ENCODE measurements at places on chromosomes 12 and 14. TPM values are rescaled to one million over a fixed set of nuclear protein-coding genes. Genes with fewer than 3 reads are reported as not detected.
A peak's percentile ranks its signal among the peaks of the same experiment; 100 is the strongest.

DNA sequence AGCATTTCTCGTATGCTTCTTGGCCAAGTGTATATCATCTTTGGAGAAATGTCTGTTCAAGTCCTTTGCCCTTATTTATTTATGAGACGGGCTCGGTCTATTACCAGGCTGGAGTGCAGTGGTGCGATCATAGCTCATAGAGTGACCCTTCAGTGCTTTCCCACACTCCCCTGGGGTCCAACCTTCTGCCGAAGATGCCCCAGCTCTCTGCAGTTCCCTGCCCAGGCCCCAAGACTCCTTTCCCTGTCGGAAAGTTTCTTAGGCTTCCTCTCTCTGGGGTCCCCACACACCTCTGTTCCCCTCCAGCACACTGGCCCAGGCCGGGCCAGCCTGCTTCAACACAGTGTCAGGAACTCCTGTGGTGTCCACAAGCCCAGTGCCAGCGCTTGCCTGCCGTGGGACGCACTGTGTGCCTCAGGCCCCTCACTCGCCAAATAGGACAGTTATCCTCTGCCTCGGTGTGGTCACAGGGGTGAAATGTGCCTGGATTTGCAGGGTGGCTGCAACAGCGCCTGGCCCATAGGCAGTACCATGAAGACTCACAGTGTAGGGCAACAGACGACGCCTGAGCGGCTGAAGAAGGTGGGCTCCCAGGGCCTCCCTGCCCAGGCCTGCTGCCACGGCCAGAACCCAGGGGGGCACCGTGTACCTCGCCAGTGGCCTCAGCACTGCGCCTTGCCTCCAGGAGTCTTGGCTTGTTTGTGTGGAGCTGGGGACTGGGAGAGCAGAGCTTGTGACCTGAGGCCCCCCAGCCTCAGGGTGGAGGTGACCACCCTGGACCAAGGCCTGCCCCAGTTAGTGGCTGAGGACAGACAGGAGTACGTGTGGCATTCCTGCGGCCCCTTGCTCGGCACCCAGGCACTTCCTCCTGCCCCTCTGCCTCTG is 4.9 kb upstream of the ASPG start:
- H3K36me3 ChIP-seq, result no peaks in the 10 kb centered on the region
- H3K27ac ChIP-seq, result no peak overlapping the region
- DNase-seq, result peak; percentile 56
- H3K4me3 ChIP-seq, result no peak overlapping the region
- H3K4me1 ChIP-seq, result peaks cover 14% of the 10 kb centered on the region
- H3K27me3 ChIP-seq, result no peaks in the 10 kb centered on the region

GRCh38 chr12:104012331-104012730 is 37.7 kb downstream of the GLT8D2 start:
- no peaks in the 10 kb centered on the region for H3K36me3 ChIP-seq
- no peaks in the 10 kb centered on the region for H3K27me3 ChIP-seq
- DNase-seq, result no peak
- H3K27ac ChIP-seq, result no peak overlapping the region
- no peak overlapping the region for H3K4me3 ChIP-seq

DNA sequence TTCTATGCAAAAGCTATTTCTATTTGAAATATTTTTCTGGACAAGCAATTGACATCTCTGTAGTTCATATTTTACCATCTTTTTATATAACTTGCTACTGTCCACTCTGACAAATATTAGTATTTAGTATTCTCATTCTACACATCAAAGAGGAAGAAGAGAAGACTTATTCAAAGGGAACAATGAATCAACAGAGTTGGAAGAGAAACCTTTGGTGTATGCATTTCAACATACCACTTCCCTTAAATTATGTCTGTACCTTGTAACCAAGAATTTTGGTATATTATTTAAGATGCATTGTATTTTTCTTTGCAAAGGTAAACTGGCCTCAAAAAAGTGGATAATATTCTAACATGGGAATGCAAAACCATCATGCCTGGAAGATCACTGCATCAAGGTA is 72.1 kb upstream of the DUSP6 start:
- H3K4me3 ChIP-seq, result no peak overlapping the region
- no peak for DNase-seq
- no peaks in the 10 kb centered on the region for H3K36me3 ChIP-seq
- no peaks in the 10 kb centered on the region for H3K27me3 ChIP-seq
- no peak overlapping the region for H3K27ac ChIP-seq

The OASL gene
- 7.8 TPM for total RNA-seq

The KCNK10 gene
- total RNA-seq, result not detected

DNA sequence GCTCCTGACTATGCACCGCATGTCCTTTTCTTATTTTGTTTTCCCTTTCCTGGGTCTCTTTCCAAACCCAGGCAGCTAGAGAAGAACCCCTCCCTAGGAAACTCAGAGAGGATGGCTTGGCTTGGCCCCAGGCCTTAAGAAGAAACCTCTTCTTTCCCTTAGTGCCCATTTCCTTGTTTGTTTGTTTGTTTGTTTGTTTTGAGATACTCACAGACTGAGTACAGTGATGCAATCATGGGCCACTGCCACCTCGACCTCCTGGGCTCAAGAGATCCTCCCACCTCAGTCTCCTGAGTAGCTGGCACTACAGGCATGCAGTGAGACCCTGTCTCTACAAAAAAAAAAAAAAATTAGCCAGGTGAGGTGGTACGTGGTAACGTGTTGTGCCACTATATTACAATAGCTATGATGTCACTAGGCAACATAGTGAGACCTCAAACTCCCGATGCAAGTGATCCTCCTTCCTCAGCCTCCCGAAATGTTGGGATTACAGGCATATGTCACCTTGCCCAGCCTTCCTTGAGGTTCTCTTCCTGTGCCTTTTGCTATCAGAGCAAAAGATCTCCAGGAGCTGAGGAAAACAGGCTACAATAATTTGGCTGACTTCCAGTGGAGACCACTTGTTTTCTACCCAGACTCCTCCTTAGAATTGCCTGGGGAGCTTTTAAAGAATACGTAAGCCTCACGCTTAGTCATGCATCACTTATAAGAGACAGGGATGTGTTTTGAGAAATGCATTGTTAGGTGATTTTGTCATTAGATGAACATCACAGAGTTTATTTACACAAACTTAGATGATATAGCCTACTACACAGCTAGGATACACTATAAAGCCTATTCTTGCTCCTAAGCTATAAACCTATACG is 34.5 kb upstream of the LGALS3 start:
- H3K27ac ChIP-seq, result no peak overlapping the region
- H3K4me3 ChIP-seq, result no peak overlapping the region

DNA sequence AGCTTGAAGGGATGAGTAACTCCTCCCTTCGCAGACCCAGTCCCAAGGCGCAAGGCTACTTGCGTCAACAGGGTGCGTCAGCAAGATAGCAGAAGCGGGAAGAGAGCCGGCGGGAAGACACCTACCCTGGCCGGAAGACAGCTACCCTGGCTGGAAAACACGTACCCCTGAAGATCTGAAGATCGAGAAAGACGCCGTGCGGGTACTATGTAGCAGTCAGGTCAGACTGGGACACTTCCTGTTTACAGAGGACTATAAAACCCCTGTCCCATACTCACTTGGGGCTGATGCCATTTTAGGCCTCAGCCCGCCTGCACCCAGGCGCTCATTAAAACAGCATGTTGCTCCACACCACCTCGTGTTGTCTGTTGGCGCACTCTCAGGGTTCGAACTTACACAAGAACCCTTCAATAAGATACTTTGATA is 80.9 kb downstream of the ABCD2 start:
- H3K4me3 ChIP-seq, result no peak overlapping the region
- no peaks in the 10 kb centered on the region for H3K36me3 ChIP-seq
- no peak overlapping the region for H3K27ac ChIP-seq
- DNase-seq, result no peak
- no peaks in the 10 kb centered on the region for H3K4me1 ChIP-seq

The KLRF2 gene
- not detected for total RNA-seq

The SETD1B gene
- 12.8 TPM for total RNA-seq

DNA sequence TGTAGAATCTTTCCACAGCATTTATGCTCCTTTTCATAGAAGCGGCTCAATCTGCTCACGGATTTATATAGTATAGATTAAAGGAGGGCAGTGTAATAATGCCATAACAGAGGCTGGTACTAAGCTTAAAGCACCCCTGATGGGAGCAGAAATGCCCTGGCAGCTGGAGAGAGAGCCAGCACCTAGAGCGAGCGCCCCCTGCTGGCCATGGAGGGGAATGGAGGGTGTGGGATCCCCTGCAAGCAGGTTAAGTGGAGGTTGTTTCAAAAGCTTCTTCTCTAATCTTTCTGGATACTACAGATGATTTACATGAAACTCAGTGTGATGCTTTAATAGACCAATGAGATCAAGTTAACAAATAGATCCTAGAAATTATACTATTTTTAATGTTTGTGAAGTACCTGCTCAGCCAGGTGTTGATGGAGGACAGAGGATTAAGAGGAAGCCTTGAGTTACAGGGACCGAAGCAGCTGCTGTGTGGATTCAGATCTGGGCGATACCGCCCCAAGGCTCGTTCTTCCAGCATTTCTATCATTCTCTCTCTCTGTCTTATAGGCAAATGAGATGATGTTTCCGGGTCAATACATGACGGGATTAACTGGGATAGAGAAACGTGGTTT is 1519.3 kb upstream of the TMEM132C start:
- H3K4me3 ChIP-seq, result no peak overlapping the region
- no peak overlapping the region for H3K27ac ChIP-seq
- H3K36me3 ChIP-seq, result no peaks in the 10 kb centered on the region

DNA sequence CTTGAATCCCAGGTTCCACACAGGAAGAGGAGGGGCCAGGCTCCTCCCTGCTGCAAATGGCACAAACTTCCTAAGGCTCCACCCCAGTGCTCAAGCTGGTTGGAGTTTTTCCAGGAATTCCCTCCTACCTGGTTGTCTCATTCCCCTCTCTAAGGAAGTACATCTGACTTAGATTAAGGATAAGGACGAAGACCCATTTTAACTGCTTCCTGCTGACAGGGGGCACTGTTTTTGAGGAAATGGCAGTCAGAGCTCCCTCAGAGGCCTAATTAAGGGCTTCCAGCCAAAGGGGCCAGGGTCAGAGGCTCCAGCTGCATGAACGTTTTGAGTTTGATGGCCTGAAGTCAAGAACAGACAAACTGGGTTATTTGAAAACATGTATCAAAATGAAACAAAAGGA is 1084.7 kb downstream of the SLC6A15 start:
- H3K27me3 ChIP-seq, result no peaks in the 10 kb centered on the region
- no peaks in the 10 kb centered on the region for H3K4me1 ChIP-seq
- no peaks in the 10 kb centered on the region for H3K36me3 ChIP-seq
- H3K27ac ChIP-seq, result no peak overlapping the region
- H3K4me3 ChIP-seq, result no peak overlapping the region

The DHRS2 gene
- total RNA-seq, result 1.0 TPM

The KSR2 gene
- 0.52 TPM for total RNA-seq

DNA sequence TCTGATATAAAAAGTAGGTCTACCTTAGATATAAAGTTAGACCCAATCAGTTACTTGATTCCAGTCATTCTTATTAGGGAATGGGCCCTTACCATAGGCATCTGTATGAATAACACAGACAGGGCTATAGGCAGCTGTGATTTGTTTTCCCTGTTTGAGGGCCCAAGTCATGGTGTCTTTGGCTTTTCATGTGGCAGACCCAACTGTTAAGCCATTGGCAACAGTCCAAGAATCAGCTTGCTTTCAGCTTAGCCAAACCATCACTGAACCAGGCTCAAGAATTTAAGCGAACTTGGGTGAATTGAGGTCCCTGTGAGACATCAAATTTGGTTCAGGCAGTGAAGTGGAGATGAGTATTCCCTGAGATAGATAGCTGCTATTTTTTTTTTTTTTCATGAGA is 111.2 kb downstream of the LRRIQ1 start:
- DNase-seq, result no peak
- no peaks in the 10 kb centered on the region for H3K4me1 ChIP-seq
- H3K27ac ChIP-seq, result no peak overlapping the region
- no peaks in the 10 kb centered on the region for H3K27me3 ChIP-seq
- H3K36me3 ChIP-seq, result no peaks in the 10 kb centered on the region

- DNase-seq, result peak; percentile 87
- peak within 1 kb of the TSS; percentile 82 for H3K4me3 ChIP-seq
- H3K27me3 ChIP-seq, result no peaks in the 10 kb centered on the region
Measured at GRCh38 chr14:53152887-53153701, at the start of gene DDHD1. TSS of gene DDHD1 (minus strand) at chr14:53153323. CDS start at chr14:53153098, 225 bp downstream.

GRCh38 chr12:89494411-89495231 is 30.0 kb downstream of the GALNT4 start:
- no peak for DNase-seq
- H3K27me3 ChIP-seq, result no peaks in the 10 kb centered on the region
- peaks cover 24% of the 10 kb centered on the region for H3K36me3 ChIP-seq
- H3K4me3 ChIP-seq, result no peak overlapping the region

DNA sequence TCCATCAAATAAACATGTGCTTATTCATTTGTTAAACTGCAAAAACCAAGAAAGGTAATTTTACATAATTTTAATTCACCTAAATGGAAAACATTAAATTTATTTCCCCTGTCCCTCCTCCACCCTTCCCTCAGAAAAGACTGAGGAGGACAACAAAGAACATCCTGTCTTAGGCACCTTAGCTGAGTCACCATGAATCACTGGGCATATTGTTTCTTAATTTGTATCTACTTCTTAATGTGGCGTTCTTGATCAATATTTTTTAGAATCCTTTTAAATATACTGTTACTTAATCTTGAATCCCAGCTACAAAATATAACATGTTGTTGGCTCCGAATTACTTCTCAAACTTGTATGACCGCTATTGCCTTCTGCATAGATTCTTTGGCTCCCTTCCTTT is 23.5 kb downstream of the SIX6 start:
- H3K36me3 ChIP-seq, result no peaks in the 10 kb centered on the region
- H3K27ac ChIP-seq, result no peak overlapping the region
- no peaks in the 10 kb centered on the region for H3K27me3 ChIP-seq
- no peak overlapping the region for H3K4me3 ChIP-seq
- H3K4me1 ChIP-seq, result no peaks in the 10 kb centered on the region
- DNase-seq, result no peak

The RASSF9 gene
- 12.9 TPM for total RNA-seq

GRCh38 chr14:74394549-74394948 is 31.5 kb downstream of the SYNDIG1L start:
- H3K4me1 ChIP-seq, result no peaks in the 10 kb centered on the region
- no peaks in the 10 kb centered on the region for H3K27me3 ChIP-seq
- no peak for DNase-seq

The SOAT2 gene
- 0.13 TPM for total RNA-seq

DNA sequence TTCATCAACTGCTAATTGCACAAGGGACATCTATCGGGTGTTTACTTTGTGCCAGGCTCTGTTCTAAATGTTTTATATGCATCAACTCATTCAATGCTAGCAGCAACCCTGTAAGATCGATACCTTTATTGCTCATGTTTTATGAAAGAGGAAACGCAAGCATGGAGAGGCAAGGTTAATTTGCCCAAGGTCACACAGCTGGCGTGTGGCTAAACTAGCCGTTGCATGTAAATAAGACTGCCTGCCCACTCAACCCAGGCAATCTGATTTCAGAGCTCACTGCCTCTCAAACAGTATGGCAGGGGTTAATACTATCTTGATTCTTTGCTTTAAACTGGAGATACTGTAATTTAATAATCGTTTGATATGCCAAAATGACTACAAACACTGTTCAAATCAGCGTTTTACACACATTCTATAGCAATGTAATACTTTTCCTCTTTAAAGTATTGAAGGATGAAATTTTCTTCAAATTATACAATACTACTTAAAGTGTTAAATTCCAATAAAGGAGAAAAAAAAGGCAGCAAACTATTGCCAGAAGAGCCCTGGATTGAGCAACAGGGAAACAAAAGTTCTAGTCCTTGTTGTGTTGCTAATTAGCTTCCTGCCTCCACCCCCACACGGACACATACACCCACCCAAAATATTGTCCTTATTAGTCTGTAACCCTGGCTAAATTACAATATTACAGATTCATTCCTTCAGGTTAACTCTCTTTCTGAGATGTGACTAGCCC is 39.1 kb upstream of the DHRS7 start:
- H3K36me3 ChIP-seq, result no peaks in the 10 kb centered on the region
- no peak overlapping the region for H3K27ac ChIP-seq
- H3K4me3 ChIP-seq, result no peak overlapping the region
- H3K4me1 ChIP-seq, result no peaks in the 10 kb centered on the region
- DNase-seq, result no peak

GRCh38 chr14:30767624-30768023 is 106.7 kb upstream of the COCH start:
- DNase-seq, result no peak
- no peak overlapping the region for H3K27ac ChIP-seq
